Suppressor macrophage treated with lipopolysaccharide for 1 hour (primary cell): ENCODE measurements at places on chromosomes 3 and 15.

- DNase-seq: no peak
Measured at GRCh38 chr15:95556225-95556624, 774.3 kb upstream of the NR2F2 start.

DNA sequence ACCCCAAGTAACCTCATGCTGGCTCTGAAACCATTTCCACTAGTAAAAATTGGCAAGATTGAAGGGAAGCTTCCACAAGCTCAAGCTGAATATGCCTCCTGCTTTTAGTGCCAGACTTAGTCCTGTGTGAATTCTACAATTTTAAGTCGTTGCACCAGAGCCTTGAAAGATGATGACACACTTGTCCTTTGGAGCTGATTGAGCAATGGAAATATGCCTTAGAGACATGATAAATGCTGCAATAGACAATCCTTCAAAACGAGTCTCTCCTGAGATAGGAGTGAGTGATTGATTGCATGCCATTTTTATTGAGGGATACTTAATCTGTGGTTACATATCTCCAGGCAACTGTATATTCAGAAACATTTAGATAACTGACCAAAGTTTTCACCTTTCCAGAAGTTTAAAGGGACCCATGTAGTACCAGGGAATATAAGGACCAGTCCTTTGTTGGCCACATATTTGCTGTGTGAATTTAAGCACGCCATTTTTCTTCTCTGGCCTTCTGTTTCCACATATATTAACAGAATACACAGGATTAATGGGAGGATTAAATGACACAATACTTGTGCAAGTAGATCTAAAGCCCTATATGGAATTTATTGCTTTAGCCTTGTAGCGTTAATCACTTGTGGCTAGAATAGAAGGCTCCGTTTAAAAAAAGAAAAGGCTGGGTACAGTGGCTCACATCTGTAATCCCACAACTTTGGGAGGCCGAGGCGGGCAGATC is 65.1 kb downstream of the PPARG start:
- peak; percentile 69 for DNase-seq

GRCh38 chr15:82043130-82043673 is 2.6 kb downstream of the MEX3B start:
- no peak for DNase-seq

DNA sequence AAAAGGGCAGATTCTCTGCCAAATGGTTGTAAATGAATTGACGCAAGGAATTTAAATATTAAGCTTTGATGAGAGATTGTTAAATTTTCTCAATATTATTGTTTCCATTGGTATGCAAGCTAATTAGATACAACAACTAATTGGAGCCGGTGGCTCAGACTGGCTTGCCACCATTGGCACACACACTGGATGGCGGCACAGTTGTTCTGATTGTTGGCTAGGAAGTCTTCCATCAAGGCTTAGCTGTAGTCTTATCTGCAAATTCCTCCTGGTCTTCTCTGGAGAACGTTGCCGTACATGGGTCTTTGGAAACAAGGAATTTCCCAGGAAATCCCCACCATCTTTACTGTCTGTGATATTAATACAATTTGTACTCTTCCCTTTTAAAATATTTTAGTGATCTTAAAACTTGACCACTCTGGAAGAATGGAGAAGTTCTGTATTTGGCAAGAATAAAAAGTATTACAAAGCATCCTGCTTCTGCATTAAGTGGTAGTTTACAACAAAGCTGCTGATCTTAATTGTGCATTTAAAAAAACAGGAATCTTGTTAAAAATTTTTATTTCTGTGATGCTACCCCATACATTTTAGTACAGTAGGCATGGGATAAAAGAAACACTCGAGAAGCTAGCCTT is 126.5 kb downstream of the UBE2E2 start:
- DNase-seq: peak; percentile 46

DNA sequence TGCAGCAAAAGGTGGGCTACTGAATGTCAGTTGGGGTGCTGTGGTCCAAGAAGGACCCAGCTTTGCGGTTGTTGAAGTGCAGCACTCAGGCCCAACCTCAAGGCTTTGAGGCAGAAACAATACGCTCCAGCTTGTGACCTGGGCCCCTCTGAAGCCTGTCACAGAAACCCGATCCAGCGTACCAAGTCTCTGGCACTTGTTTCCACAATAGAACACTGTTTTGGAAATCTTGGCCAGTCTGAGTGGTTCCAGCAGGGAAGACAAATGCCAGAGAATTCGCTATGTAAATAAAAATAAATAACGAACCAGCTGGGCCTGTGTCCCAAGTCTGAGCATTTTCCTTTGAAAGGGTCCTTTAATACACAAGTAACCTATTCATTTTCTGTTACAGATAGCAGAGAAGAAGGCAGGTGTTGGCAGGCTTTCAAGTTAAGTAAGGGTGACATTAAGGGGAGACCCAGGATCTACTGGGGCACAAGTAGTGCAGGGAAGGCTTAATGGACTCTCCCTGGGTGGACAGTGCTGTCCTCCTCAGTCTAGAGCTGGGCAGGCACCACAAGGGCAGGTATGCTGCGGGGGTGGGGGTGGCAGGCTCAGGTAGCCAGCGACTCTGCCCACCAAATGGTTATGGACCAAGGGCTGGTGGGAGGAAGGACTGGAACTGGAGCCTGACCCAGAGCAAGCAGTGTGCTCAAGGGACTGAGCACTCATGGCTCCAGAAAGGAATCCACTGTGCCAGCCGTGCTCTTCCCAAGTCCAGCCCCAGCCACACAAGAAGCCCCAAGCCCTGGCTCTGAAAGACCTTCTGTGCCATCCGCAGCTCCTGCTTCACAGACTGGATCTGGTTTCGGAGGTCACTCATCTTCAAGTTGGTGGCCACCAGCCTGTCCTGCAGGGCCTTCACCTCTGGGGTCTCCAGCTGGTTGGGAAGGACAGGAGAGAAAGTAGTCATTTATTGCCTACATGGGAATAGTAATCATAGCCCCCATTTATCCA is 26.3 kb downstream of the CCDC13 start:
- DNase-seq: no peak

DNA sequence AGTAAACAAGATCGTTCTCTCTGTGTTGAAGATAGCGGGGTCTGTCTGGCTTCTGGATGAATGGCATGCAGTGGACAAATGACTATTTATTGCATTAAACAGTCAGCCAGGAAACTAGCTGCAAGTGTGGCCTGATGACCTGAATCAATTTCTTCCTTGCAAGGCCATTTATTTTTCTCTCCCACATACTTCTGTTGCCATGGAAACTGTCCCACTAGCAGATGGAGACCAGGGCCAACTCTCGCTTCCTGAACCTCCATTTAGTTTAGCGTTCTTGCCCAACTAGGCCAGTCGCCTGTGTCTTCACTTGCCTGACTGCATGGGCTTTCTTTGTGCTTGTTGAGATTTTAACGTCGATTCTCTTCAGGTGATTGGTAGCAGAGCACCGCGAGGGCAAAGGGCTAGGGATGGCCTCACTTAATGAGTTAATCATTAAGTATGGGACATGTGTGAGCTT is 27.6 kb downstream of the LMCD1 start:
- DNase-seq: peak; percentile 27

- no peak for DNase-seq
Measured at GRCh38 chr3:158970006-158970405, 168.2 kb downstream of the MFSD1 start.

GRCh38 chr15:73965094-73965757 is 26.9 kb downstream of the STOML1 start:
- DNase-seq: no peak

DNA sequence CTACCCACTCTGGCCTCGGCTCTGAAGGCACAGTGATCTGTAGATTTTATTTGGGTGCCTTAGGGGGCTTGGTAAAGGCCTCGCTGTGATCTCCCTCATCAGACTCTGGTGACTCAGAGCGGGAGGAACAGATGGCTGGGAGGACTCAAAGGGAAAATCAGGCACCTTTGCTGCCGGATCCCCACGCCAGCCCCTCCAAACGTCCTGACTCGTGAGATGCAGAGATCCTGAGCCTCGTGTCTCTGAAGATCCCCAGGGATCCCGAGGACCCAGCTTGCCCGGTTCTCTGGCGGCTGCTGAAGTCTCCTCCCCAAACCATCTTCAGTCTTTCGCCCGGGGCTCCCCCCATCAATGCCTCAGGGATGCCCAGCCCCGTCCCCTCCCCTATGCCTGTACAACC is 32.8 kb downstream of the MUC20 start:
- no peak for DNase-seq

DNA sequence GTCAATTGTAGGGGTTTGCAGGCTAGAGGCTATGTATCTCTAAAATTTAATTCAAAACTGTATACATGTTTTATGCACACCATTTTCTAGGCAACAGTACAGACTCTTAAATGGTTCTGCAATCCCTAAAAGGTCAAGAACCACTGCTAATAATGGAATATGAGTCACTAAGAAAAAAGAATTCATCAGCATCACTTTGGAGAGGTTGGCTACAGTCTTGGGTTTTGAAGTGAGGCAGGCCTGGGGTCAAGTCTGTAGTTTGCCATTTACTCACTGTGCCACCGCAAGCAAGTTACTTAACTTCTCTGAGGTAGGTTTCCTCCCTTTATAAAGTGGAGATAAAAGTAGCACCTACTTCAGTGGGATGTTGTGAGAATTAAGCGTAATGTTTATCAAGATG is 33.7 kb downstream of the THRB start:
- DNase-seq: no peak

- no peak for DNase-seq
Measured at GRCh38 chr15:98043160-98044014, 82.9 kb downstream of the ARRDC4 start.

GRCh38 chr3:120854908-120855526 is 53.0 kb upstream of the STXBP5L start:
- DNase-seq: no peak

DNA sequence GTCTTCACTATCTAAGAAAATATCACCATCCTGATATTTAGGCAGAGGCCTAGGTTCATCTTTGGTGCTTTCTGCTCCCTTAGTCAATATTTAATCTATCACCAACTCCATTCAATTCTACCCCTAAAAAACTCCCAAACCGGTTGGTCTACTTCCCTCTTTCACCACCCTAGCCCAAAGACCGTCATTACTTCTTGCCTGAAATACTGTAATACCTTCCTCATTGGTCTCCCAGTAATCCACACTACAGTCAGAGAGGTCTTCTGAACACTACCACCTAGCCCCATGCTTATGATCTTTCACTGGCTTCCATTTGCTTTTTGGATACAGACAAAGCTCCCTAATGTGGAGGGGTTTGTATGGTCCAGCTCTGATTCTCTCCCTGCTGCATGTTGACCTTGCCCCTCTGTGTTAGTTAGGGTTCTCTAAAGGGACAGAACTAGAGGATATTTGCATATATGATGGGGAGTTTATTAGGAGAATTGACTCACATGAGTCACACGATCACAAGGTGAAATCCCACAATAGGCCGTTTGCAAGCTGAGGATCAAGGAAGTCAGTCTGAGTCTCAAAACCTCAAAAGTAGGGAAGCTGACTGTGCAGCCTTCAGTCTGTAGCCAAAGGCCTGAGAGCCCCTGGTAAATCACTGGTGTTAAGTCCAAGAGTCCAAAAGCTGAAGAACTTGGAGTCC is 36.4 kb upstream of the ATP2C1 start:
- DNase-seq: peak; percentile 88

- peak; percentile 24 for DNase-seq
Measured at GRCh38 chr3:122795674-122796195, 866 bp downstream of the SLC49A4 start.

DNA sequence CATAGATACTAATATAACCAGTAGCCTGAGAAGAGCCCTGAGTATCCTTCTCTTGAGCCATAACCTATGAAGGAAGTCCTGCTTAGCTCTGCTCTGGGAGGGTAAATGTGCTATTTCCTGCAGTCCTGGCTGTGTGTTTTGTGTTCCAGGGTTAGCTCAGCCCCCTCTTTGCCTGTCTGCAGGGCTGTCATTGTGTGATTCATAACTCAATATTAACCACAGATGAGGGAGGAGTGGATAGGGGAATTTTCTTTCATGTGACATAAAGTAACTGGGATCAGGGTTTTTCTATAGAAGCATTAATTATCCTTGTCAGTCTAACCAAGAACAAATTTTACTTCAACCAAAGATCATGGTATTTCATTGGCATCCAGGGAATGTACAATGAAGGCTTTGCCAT is 183.3 kb upstream of the ZBTB20 start:
- no peak for DNase-seq

- DNase-seq: peak; percentile 1
Measured at GRCh38 chr3:63228677-63229076, 49.4 kb upstream of the SYNPR start.

DNA sequence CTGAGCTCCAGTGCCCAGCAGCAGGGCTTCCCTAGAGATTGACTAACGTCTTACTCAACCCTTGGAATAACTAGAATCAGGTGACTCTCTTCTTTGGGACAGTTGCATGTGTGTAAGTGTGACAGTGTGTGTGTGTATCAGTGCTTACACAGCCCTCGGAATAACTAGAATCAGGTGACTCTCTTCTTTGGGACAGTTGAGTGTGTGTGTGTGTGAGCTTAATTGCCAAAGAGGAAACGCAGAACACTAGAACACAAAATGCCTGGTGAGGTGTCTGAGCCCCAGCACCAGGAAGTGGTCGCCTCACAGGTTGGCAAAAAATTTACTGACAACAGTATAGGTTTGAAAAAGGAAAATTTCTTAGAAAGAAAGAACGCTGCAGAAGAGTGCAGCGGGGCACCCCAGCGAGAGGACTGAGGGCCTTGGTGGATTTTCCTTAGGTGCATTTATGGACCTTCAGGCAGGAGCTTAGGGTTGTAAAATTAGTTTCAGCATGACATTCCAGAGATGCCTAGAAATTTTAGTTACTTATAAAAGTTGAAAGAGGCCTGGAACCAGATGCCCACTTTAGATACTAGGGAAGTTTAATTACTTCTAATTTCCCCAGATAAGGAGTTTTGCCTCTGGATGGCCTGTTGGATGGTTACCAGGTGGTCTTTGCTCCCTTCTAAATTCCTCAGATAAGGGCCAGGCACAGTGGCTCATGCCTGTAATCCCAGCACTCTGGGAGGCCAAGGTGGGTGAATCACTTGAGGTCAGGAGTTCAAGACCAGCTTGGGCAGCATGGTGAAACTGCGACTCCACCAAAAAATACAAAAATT is 3.7 kb upstream of the WDR82 start:
- peak; percentile 48 for DNase-seq

GRCh38 chr3:114151091-114151490 is 27.8 kb downstream of the DRD3 start:
- no peak for DNase-seq

GRCh38 chr3:55812394-55813013 is 325.4 kb upstream of the WNT5A start:
- no peak for DNase-seq

DNA sequence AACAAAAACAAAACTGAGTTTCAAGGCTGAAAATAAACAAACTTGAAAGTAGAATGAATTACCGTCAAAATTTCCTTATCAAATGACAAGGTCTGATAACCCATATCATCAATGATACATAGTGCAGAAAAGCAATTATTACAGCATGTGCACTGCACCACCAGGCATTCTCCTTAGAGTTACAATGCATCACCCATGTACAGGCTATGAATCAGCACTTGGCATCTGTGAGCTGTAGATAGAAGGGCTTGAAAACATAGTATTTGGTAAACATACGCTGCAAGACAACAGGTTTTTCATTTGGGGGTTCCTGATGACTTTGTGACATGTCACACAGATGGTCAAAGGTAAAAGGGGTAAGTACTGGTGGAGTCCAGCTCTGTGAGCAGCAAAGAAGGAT is 265.1 kb downstream of the CTNNB1 start:
- DNase-seq: no peak

DNA sequence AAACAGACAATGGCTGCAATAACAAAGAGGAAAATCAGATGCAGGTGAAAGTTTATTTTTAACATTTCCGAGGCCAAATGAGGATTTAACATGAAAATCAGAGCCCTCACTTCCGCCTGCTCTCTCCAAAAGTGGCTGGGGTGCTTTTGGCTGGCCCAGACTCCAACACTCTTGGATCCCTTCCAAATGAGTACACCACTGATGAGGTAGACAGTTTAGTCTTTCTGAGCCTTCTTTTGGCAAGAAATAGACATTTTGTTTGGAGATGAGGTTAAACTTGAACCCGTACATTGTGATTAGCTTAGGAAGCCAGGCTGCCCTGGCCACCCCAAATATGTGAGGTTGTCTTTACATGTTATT is 51.0 kb upstream of the TRA2B start:
- no peak for DNase-seq
